Urinary bladder (tissue), 4 donors: ENCODE measurements at places on chromosomes 2 and 18. TPM values are rescaled to one million over a fixed set of nuclear protein-coding genes. Genes with fewer than 3 reads are reported as not detected.

IL18R1 gene
- total RNA-seq = 3.3 TPM

LONRF2 gene
- 6.7 TPM for total RNA-seq

RIT2 gene
- 0.48 TPM for total RNA-seq

TTC21B gene
- 81.2 TPM for total RNA-seq

NFU1 gene
- total RNA-seq = 44.2 TPM

GDF7 gene
- 2.2 TPM for total RNA-seq

GATA6 gene
- 42.0 TPM for total RNA-seq

PUS10 gene
- 14.6 TPM for total RNA-seq

ACKR3 gene
- total RNA-seq = 40.4 TPM

MOGAT1 gene
- not detected for total RNA-seq

APCDD1 gene
- total RNA-seq = 70.8 TPM

FAM168B gene
- 71.9 TPM for total RNA-seq

TXNDC2 gene
- total RNA-seq = not detected

CTNNA2 gene
- 14.0 TPM for total RNA-seq

BBS5 gene
- 13.8 TPM for total RNA-seq

COLEC12 gene
- 92.7 TPM for total RNA-seq

SH2D6 gene
- total RNA-seq = not detected

CRYGB gene
- not detected for total RNA-seq

POTEJ gene
- not detected for total RNA-seq

RESP18 gene
- not detected for total RNA-seq

LYPD6B gene
- total RNA-seq = 15.2 TPM

IL1A gene
- 1.9 TPM for total RNA-seq

CCDC121 gene
- 11.1 TPM for total RNA-seq

ZNF385B gene
- total RNA-seq = 2.5 TPM

SH3BP4 gene
- total RNA-seq = 11.7 TPM

COL6A3 gene
- 1,173 TPM for total RNA-seq

GTF3C2 gene
- total RNA-seq = 37.7 TPM

DNAH7 gene
- 3.5 TPM for total RNA-seq

KIAA2012 gene
- total RNA-seq = 0.16 TPM

ZNF512 gene
- 40.2 TPM for total RNA-seq

GAL3ST2 gene
- total RNA-seq = not detected

FSHR gene
- total RNA-seq = 0.69 TPM

FIGLA gene
- not detected for total RNA-seq

TMEM37 gene
- total RNA-seq = 1.1 TPM

TAF1B gene
- total RNA-seq = 53.4 TPM

LIPG gene
- total RNA-seq = 5.0 TPM

LAMA1 gene
- 2.9 TPM for total RNA-seq

SDC1 gene
- total RNA-seq = 87.1 TPM

GRP gene
- total RNA-seq = not detected

SLC38A11 gene
- total RNA-seq = 0.85 TPM

ELOA2 gene
- total RNA-seq = not detected

TMSB10 gene
- total RNA-seq = 2,618 TPM

IL1R2 gene
- total RNA-seq = 0.37 TPM

GNAL gene
- 6.1 TPM for total RNA-seq

MC4R gene
- 0.16 TPM for total RNA-seq

ATP6V1B1 gene
- 0.63 TPM for total RNA-seq

NAT8 gene
- total RNA-seq = not detected

PDCD1 gene
- total RNA-seq = not detected

KLHL41 gene
- 88.7 TPM for total RNA-seq

PGAP1 gene
- total RNA-seq = 72.5 TPM
